ENCODE measurements at places on chromosomes 5 and 9.

DNA sequence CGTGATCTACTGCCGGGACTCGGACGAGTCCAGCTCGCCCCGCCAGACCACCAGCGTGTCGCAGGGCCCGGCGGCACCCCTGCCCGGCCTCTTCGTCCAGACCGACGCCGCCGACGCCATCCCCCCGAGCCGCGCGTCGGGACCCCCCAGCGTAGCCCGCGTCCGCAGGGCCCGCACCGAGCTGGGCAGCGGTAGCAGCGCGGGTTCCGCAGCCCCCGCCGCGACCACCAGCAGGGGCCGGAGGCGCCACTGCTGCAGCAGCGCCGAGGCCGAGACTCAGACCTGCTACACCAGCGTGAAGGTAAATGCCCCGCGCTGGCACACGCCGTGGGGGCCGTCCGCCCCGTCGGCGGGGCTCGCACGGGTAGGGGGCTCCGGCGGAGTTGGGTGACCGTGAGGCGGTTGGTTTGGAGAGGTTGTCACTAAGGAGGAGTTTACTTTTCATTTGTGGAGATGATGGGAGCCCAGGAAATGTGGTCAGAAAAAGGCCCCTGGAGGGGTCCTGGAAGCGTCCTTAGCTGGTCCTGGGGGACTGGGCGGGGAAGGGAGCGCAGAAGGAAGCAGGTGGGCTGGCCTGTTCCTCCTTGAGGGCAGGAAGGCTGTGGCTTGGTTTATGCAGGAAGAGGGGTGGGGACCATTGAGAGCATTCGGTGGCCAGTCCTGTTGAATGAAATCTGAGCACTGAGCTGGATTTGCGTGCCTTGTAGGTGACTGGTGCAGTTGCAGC, 647 bp downstream of the PDE8B start:
- DNase-seq, result no peak

DNA sequence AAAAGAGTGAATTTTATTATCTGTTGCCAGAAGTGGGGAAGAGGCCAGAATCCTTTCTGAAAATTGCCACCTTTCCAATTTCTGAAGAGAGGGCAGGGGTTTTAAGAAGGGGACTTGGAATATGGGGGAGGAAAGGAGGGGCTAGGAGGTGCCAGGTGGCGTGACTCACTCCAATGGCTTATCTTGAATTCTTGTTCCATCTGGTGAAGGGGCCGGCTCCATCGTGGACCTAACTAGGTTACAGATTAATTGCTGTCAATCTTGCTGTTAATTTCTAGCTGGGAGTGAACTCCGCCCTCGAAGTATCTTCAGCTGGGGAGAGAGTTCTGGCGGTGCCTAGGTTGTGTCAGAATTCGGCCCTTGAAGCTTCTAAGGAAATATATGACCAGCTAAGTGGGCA, 138.7 kb downstream of the YTHDC2 start:
- no peak for DNase-seq

DNA sequence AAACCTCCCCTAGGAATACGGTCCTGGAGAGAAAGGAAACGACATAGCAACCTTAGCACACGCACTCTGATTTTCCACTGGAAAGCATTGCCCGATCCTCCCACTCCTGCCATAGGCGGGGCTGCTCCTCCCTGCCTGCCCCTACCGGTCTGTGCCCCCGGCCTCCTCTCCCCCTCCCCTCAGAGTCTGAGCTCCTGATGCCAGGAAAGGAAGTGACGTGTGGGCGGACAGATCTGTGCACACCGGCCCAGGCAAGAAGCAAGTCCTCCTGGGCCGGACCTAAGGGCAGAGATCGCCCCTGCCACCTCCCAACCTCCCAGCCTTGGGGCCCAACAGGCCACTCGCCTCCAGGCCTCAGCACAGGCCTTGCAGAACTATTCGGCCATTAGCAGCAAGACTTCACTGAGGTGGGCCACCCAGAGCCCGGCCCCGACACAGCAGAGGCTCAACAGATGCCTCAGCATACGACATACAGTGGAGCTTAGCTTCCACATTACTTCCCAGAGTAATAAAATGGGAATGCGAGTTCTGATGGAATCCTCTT, 7.2 kb downstream of the NINJ1 start:
- no peak for DNase-seq

DNA sequence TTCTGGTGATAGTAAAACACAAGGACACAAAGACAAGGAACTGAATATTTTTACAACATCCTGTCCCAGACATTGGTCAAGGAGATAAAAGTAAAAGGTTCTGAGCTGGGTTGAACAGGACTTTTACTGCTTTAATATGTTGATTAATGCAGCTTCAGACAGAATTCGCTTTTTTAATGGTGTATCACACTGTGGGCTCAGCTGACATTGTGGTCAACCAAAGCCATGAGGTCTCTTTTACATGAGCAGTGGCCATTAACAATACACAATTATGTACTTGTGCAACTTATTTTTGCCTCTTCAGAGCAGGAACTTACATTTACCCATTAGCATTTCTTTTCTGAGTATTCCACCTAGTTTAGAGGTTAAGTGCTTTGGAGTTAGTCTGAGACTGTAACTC, 22.8 kb upstream of the ERBIN start:
- DNase-seq, result no peak
